ENCODE measurements at places on chromosomes 2 and 18. TPM values are rescaled to one million over a fixed set of nuclear protein-coding genes. Genes with fewer than 3 reads are reported as not detected.
A peak's percentile ranks its signal among the peaks of the same experiment; 100 is the strongest.

DNA sequence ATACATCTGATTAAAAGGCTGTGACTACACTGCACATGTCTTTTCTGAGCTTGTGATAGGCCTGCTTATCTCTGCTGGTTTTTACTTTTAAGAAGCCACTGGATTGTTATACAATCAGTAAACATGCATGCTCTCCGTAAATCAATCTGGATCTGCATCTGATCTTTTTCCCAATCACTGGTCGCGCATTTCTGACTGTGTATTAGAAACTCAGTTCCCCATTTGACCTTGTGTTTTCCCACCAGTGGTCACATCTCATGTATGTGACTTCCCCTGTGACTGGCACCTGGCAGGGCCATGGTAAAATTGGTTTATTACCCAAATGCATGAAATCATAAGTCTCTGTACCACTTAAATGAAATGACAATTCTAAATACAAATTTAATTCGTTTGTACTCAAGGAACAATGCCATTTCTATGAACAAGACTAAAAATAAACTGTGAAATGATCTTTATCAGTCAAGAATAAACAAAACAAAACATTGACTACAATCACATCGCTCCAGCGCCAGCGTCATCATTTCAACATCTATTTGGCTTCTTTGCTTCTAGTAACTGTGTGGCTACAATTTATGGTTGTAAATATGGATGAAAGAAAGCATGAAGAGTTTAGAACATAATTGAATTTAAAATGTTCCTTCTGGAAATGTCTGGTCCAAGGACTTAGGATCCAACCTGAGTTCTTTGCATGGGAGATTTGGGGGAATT, 396.6 kb upstream of the TRIB2 start:
- DNase-seq = no peak

DNA sequence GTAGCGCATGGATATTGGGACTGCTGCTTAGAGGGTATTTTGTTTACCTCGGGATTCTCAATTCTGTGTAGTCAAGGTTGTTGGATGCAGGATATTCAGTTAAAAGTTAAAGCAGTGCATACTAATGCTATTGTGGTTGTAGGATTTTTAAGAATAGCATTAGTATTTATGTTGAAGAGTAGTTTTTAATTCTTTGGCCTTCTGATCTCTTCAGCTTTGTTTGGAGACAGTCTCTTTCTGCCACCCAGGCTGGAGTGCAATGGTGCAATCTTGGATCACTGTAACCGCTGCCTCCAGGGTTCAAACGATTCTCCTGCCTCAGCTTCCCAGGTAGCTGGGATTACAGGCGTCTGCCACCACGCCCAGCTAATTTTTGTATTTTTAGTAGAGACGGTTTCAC, 1.5 kb downstream of the RHBDD1 start:
- no peak for DNase-seq

DNA sequence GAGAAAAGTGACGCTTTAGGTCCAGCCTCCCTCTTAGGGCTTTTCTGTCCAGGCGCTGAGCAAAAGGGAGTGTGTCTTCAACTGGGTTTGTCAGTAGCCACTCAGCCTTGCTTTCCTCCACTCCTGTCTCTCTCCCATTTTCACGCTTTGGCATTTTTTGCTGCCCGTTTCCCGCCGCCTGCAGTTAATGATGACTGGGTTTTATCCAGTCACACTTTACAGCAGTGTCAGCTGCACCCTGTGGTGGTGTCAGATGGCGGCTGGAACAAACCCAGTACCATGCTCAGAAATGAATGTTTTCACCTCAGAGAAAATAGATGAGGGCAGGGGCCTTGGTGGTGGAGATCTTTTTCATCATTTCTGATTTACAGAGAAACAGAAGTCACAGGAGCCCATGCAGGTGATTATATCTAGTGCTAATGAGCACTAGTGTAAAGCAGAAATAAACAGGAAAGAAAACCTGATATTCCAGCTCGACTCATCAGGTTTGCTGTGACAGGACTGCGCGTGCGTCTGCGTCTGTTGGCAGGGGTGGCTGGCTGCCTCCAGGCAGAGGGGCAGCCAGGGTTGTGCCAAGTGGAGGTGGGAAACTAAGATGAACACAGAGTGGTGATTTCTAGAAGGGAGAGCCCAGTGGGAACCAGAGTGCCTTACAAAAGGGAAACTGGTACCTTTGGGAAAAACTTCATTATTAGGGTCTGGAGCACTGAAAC, 139.9 kb downstream of the TANC1 start:
- DNase-seq = no peak

DNA sequence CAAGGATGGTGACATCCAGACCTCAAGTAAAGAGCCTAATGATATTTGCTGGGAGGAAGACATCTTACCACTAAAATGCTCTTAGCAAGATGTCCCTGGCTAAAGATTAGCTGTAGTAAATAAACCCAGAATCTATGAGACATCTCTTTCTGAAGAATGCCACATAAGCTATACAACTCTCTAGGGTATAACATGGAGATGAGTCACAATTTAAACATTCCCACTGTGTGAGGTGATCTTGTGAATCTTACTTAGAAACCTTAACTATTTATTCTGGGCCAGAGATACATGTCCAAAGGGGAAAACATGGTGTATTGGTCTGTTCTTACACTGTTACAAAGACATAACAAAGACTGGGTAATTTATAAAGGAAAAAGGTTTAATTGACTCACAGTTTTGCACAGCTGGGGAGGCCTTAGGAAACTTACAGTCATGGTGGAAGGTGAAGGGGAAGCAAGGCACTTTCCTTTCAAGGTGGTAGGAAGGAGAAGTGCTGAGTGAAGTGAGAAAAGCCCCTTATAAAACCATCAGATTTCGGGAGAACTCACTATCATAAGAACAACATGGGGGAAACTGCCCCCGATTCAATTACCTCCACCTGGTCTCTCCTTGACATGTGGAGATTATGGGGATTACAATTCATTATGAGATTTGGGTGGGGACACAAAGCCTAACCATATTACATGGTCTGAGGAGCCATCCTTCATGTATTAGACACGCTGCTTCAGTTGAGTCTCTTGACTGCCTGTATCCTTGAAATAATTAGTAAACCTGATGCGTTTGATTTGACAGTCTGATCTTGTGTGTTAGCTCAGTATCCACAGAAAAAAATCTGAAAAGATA, 17.1 kb downstream of the KRCC1 start:
- DNase-seq = no peak

- no peak for DNase-seq
These were observed 140.4 kb downstream of the CELF4 start for GRCh38 chr18:37425222-37425621.

GRCh38 chr18:61738488-61738887, 154.3 kb downstream of the RNF152 start:
- no peak for DNase-seq

DNA sequence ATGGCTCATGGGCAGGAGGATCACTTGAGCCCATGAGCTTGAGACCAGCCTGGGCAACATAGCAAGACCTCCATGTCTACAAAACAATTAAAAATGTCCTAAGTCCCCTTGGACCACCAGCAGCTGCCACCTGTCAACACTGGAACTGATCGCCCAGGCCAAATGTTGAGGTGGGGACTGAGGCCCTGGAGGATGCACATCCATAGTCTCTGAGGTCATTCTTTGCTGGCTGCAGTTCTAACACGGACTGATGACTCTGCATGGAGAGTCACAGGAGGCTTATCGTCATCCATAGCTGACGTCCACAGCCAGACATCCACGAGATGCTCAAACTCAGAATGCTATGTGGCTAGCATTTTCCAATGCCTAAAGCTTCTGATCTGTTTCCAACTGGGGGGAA, 151.3 kb downstream of the BCL2 start:
- no peak for DNase-seq

- no peak for DNase-seq
These were observed 6.6 kb downstream of the TRAF3IP1 start for GRCh38 chr2:238326801-238327365.

- DNase-seq = peak; percentile 69
These were observed at the start of gene GALR1 for GRCh38 chr18:77249569-77250500. Gene GALR1 (plus strand): TSS chr18:77249848. CDS start chr18:77250549, 701 bp downstream.

- DNase-seq = no peak
These were observed 1113.1 kb upstream of the NRXN1 start for GRCh38 chr2:52145005-52145404.

GRCh38 chr2:36965751-36966369, 476 bp downstream of the STRN start:
- DNase-seq = peak; percentile 82

- DNase-seq = no peak
These were observed 78.0 kb upstream of the TANC1 start for GRCh38 chr2:158890296-158890905.

- no peak for DNase-seq
These were observed 25.9 kb upstream of the ALLC start for GRCh38 chr2:3631851-3632659.

DNA sequence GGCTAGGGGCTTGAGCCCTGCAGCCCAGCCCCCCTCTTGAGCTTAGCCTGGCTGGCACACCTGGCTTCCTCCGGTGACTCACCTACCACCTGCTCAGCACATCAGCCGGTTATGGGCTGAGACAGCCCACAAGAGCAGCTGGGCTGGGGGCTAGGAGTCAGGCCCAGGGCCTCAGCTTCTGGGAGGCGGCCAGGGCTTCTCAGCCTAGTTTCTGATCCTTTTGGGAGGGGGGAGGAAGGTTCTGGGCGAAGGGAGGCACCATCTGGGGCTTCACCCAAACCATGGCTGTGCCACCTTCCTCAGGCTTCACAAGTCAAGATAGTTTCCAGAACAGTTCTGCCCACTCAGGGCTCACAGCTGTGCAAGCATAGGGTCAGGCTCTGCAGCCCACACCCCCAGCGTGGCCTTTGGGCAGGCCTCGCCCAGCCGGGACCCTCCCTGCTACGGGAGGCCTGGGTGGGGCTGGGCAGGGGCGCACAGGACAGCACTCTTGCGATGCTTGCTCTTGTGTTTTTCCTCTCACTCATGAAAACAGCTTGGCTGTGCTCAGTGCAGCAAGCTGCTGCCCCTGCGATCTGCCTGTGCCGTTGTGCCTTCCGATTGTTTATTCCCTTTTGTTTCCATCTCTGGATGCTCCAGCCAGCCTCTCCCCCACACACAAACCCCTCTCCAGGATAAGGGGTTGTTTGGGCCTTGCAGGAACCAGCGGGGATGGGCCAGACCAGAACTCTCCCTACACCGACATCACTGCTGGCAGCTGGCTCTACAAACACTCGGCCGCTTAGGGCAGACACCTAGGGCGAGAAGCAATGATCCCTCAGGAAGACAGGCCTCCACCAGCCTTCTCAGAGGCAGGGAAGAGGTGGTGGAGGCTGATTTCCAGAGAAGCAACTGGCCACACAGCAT, 26.1 kb upstream of the SEMA4C start:
- DNase-seq = no peak

- DNase-seq = no peak
These were observed 22.5 kb upstream of the CDKL4 start for GRCh38 chr2:39266139-39266805.

SERPINB4 gene
- total RNA-seq = 0.53 TPM

BUB1 gene
- 115 TPM for total RNA-seq

C2orf74 gene
- total RNA-seq = 13.6 TPM

TXNL4A gene
- total RNA-seq = 148 TPM

All from WTC11 (cell line).